ENCODE measurements at places on chromosomes 5 and 9.

GRCh38 chr5:136058039-136058971 lies 29.5 kb downstream of the TGFBI start:
- DNase-seq = peak; percentile 100

- DNase-seq = no peak
These were observed 12.9 kb downstream of the RGMB start for GRCh38 chr5:98786191-98786853.

DNA sequence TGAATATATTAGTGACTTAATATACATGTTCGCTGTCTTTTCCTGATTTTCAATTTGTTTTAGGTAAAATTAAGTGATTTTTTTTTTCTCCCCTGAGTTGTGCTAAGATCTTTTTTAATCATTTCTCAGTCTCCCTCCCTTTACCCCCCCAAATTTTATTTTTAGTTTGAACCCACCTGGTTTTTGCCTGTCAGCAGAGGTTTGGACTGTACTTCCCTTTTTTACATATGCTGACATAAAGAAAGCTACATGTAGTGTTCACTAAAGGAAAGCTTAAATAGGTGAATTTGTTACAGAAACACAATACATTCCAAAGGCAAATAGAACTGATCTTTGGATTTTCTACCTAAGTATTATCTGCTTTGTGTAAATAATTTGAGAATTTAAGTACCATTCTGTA lies 82.2 kb downstream of the IPO11 start:
- no peak for DNase-seq

GRCh38 chr5:144422018-144422727 lies 251.5 kb downstream of the KCTD16 start:
- no peak for DNase-seq

GRCh38 chr9:108550106-108550505 lies 305.7 kb downstream of the ACTL7B start:
- no peak for DNase-seq

DNA sequence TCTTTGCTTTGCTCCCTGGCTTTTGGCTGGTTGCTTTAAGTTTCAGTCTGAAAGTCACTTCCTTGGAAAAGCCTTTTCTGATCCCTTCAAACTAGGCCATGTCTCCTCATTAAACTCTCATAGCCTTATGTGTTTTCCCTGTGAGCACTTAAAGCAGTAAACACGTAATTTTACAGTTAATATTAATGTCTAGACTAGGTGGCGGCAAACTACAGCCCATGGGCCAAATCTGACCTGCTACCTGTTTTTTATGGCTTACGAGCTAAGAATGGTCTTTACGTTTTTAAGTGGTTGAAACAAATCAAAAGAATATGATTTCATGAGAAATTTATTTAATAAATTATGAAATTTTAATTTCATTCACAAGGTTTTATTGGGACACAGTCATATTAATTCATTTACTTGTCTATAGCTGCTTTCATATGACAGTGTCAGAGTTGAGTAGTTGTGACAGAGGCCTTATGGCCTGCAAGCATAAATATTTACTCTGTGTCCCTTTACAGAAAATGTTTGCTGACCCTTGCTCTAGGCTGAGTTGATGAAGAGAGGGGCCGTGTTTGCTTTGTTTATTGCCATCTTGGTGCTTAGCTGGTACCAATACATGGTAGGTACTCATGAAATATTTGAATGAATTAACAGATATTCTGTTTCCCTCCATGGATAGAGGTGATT lies 7.4 kb downstream of the SLC44A1 start:
- no peak for DNase-seq

- no peak for DNase-seq
These were observed 76.3 kb upstream of the PCSK1 start for GRCh38 chr5:96509316-96509715.

- peak; percentile 27 for DNase-seq
These were observed 26.0 kb downstream of the GABRP start for GRCh38 chr5:170809551-170809950.

DNA sequence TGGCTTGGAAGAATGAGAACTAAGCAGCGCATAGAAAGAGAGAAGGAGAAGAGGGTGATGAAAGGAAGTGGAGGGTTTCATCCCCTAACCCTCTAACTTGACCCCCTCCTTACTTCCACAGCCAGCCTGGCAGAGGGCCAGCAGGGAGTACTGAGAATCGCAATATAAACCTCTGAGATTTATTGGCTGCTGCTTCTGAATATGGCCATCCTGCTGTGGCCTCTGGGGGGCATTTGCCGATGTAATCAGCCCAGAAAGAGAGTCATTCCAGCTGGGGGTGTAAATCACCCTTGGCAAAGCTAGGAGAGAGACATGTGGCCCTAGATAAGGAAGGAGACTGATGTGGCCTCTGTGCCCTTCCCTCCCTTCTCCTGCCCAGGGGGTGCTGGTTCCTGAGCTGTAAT lies 960 bp upstream of the GFRA3 start:
- no peak for DNase-seq

DNA sequence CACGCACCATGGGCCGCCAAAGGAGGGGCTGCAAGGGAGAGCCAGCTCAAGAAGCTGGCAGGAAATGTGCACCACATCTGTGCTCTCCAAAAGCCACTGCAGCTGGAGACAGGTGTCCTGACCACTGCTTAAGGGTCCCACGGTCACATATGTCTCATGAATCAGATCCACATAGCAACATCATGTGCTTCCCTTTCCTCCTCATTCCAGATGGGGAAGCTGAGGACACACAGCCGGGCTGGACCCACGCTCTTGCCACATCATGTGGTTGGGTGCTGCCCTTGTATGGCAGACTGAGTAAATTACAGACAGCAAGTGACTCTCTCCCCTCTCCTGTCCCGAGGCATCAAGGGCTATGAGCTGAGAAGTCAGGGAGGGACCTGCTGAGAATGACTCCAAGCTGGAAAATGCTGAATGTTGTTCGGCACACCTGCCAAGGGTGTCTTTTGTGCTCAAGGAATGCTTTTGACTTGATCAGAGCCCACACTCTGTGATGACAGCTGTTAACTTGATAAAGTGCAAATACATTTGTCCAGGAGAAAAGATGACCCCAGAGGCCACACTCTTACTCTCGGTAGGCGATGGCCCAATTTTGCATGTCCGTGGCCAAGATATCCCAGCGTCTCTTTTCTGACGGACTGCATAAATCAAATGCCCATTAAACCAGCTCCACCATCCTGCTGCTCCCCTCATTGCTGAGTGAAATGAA lies 58.2 kb downstream of the NSUN2 start:
- DNase-seq = no peak

- DNase-seq = no peak
These were observed 157.7 kb downstream of the NR2F1-AS1 start for GRCh38 chr5:93423300-93423699.

DNA sequence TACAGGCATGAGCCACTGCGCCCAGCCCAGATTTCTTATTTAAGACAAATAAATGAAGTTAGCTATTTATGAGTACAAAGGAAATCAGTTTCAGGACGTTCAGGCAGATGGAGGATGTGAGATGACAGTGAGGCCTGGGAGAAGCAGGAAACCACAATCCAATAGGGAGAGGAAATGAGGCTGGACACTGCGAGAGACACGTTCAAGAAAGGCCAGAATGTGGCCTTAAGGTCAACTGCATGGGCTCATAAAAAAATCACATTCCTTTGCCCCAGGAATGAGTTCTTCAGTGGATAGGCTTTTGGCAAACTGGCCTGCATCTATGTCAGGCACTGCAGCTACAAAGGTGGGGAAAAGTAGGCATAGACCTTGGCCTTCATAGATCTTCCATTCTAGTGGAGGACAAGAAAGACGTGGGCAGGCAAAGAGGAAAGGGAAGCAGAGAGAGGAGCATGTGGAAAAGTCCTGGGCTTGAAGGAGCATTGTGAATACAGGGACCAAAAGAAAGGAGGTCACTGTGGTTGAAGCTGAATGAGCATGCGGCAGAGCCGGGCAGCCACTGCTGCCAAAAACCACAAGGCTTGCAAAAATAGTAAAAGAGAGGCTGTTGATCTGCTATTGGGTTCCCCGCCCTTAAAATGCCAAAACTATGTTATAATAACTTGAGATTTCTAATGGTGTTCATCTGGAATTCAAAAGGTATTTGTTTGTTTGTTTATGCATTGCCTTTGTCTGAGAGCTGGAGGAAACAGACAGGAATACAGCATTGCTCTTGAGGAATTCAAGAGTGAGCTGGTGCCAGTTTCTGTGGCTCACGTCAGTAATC lies 133.0 kb downstream of the GNA14 start:
- DNase-seq = no peak

DNA sequence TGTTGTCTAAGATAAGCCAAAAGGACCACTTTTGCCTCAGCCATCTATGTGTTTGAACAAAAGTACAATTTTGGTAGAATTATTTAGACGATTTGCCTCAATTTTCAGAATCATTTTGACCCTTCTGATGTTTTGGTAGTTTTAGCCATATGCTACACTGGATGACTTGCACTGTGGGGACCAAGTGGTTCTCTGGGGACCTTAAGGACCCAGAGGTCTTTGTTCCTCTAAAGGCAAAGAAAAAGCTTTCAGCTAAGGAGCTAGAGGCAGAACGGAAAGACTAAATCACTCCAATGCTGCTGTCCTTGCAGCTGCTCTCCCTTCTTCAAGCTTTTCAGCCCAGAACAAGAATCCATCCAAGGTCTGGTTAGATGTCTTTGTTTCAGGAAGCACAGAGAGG lies 51.0 kb upstream of the APC start:
- DNase-seq = no peak

DNA sequence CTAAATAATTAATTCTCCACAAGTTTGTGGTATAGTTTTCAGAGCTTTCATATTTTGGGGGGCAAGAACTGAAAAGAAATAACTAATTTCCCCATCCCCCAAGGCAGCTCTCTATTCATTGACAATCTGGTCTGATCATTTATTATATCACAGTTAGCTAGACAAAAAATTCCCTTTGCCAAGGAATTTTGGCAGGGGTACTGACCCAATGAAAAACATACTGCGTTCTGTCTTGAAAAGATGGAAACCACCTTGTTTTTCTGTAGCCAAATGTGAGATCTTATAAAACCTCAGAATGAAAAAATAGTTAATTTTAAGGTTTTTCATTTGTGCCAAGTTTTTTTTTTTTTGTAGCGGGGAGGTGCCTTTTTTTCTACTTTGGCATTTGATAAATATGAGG lies 1008.9 kb downstream of the EFNA5 start:
- DNase-seq = no peak

DNA sequence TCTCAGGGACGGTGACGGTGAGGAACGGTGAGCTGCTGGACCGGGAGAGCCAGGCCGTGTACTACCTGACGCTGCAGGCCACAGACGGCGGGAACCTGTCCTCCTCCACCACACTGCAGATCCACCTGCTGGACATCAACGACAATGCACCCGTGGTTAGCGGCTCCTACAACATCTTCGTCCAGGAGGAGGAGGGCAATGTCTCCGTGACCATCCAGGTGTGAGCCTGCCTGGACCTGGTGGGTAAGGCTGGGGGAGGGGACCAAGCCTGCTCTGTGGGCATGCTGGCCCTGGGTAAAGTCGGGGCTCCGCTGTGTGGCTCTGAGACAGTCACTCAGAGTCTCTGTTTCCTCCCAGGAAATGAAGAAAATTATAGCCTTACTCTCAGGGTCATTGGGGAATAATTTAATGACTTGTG lies 29.3 kb downstream of the CDHR2 start:
- DNase-seq = no peak

GRCh38 chr9:137827908-137828526 lies 49.6 kb upstream of the CACNA1B start:
- DNase-seq = no peak

DNA sequence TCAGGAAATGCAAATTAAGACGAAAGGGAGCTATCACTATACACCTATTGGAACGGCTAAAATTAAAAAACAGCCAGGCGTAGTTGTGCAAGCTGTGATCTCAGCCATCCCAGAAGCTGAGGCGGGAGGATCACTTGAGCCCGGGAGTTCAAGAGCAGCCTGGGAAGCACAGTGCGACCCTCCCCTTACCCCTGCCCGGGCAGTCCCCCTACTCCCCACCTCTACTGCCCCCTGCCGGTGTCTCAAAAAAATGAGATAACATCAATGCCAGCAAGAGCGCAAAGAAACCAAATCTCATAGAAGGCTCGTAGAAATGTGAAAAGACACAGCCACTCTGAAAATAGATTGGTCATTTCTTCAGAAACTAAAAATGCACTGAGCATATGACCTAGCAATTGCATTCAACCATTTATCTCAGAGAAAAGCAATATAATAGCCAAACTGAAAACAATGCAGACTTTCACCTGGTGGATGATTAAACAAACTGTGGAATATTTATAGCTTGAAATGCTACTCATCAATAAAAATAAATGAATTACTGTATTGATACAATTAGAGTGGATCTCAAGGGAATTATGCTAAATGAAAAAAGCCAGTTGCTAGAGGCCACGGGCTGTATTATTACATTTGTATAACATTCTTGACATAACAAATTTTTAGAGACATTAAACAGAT lies 20.6 kb downstream of the OR2V2 start:
- DNase-seq = no peak

DNA sequence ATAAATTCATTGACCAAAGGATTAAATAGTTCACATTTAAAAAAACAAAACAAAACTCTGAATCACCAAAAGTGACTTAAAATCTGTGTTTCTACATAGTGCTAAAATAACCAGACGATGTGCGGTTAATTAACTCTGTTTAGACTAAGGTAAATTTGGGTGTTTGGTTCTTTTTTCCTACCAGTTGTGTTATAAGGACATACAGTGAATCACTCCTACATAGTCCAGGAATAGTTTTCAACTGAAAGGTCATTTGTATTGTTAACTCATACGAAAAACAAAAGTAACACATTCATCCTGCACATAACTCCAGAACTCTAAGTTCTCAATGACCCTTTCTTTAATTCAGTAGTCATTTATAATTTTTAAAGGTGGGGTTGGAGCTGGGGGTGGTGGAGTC lies 203.7 kb downstream of the GLIS3 start:
- no peak for DNase-seq

Measured in AG04450 (cell line).